ENCODE measurements at places on chromosomes 12 and 14. TPM values are rescaled to one million over a fixed set of nuclear protein-coding genes. Genes with fewer than 3 reads are reported as not detected.

DNA sequence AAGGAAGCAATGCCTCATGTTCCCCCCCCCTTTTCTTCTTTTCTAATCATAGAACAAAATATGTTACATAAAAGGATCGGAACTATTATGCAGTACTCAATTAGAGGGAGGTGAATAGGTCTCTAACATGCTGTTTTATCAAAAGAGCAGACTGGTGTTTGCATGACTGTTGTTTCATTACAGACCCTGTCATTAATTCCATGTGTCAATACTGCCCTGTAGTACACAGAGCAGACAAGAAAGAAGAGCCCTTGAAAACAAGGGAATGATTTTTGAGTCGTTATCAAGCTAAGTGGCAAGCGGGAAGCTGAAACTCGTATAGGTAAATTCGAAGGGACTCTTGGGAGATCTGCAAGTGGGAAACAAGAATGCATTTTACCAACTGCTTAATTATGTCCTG is 76.9 kb upstream of the TMEM263 start:
- DNase-seq = no peak

DNA sequence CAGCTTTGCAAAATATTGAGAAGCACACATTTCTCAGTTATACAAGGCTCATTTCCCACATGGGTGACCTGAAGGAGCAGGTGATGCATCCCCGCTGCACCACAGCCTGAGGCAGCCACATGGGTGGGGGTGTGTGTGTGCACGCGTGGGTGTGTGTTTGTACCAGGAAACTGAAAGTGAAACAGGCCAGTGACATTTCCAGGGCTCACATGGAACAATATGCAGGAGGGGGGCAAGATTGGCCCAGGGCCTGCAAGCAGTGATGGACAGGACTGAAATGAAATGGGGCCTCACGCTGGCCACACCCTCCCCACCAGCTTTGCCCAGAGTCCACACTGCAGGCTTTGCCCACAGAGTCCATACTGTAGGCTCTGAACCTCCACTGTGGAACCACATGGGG is 154.2 kb upstream of the PARP11 start:
- no peak for DNase-seq

GRCh38 chr14:78758333-78758732 is 588.2 kb downstream of the NRXN3 start:
- peak; percentile 59 for DNase-seq

- peak; percentile 73 for DNase-seq
These were observed 55.2 kb downstream of the SLC25A21 start for GRCh38 chr14:37116933-37117849.

- no peak for DNase-seq
These were observed 108.8 kb downstream of the RBM19 start for GRCh38 chr12:113857371-113857770.

DNA sequence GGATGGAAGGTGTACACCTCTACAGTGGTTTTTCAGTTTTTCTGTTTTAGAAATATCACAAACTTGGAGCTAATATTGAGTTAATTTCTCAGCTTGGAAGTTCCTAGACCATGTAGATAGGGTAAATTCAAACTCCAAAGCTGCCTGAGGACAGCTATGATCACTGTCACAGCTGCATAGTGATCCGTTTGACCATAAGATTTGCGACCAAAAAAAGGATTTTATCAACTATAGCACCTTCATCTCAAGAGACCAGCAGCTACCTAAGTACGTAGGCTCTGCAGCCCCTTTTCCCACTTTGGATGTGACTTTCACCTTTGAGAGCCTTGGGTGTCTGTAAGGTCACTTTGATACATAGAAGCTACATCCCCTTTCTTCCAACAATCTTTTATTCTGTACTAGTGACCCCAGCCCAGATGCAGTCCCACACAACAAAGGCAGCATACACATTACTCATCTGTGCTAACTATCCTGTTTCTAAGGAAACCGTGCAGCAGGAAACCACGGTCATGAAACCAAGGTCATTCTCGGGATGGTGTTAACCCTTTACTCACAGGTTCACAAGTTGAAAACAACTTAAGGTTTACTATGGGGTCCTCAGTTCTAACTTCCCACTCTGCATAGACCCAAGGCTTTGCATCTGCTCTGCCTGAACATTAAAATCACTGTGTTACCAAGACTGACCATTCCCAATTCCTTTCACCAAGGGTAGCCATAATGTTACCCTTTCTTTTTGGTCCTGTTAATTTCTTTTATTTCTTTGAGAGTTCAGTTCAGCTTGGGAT is 75.4 kb downstream of the IFT81 start:
- DNase-seq = peak; percentile 73

DNA sequence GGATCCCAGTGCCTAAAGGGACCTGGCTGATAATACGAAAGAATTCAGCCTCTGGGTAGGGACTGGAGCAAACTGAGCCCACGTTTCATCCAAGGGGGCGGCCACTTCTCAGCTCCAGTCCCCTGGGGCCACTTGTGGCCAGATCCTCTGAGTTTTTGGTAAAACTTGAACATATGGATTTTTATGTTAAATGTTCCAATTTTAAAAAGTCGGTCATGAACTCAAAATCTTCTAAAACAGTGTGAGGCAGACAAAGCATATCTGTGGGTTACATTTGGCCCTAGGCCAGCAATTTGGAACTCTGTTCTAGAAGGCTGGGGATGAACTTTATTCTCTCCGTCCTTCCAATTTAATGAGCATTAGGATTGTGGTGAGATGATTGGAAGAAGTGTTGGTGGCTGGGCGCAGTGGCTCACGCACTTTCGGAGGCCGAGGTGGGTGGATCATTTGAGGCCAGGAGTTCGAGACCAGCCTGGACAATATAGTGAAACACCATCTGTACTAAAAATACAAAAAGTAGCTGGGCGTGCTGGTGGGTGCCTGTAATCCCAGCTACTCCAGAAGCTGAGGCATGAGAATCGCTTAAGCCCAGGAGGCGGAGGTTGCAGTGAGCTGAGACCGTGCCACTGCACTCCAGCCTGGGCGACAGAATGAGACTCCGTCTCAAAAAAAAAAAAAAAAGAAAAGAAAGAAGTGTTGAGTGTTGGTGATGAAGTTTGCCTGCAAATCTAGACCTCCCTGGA is 3.0 kb upstream of the PPP1CC start:
- no peak for DNase-seq

- DNase-seq = no peak
These were observed 96.0 kb downstream of the RPAP3 start for GRCh38 chr12:47609806-47610205.

GRCh38 chr12:51326698-51327439 is 2.9 kb upstream of the BIN2 start:
- peak; percentile 79 for DNase-seq

- DNase-seq = no peak
These were observed 490.9 kb upstream of the MIS18BP1 start for GRCh38 chr14:45743884-45744283.

DNA sequence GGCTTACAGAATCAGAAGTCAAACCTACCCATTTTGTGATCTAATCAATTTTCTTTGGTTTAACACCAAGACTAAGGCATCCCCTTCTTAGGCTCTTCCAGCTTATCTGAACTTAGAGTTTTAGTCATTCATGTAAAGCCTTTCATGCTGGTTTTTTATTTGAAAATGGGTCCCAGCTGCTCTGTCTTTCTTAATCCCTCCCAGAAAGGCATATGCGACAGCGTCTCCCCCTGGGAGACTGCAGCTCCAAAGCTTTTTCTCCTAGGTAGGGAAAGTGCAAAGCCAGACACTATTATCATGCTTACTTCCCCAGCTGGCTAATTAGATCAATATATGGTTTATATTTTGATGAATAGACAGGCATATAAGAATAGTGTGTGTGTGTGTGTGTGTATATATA is 96.6 kb upstream of the E2F7 start:
- DNase-seq = no peak

DNA sequence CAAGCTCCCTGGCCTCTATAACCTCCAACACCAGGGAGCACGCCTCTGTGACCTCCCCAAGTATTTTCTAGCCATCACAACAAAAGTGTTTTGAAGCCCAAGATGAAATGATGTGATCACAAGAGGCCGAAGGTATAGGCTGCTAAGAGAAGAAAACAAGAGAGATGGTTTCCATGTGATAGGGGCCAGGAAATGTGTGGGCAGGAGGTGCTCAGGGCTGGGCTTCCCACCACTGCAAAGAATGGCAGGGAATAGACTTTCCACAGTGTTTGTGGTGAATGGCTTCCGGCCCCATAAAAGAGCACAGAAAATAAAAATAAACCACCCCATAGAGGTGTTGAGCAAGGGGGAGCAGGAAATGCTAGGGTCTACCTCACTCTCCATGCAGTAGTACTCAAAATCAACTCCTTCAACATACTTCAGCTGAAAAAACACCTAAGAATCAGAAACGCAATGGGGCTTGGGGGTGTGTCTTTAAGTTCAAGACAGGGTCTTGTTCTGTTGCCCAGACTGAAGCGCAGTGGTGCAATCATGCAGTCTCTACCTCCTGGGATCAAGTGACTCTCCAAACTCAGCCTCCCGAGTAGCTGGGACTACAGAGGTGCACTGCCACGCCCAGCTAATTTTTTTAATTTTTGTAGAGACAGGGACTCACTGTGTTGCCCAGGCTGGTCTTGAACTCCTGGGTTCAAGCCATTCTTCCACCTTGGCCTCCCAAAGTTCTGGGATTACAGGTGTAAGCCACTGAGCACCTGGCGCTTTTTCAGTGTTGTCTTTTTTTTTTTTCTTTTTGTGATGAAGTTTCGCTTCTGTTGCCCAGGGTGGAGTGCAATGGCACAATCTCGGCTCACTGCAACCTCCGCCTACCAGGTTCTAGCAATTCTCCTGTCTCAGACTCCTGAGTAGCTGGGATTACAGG is 27.1 kb downstream of the DAD1 start:
- DNase-seq = no peak

DNA sequence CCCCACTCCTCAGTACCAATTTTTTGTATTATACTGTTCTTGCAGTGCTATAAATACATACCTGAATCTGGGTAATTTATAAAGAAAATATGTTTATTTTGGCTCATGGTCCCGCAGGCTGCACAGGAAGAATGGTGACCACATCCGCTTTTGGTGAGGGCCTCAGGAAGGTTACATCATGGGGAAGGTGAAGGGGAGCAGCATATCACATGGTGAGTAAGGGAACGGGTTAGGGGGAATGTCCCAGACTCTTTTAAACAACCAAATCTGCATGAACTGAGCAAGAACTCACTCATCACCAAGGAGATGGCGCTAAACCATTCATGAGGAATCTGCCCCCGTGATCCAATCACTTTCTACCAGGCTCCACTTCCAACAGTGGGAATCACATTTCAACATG is 40.0 kb downstream of the OSBPL8 start:
- DNase-seq = no peak

DNA sequence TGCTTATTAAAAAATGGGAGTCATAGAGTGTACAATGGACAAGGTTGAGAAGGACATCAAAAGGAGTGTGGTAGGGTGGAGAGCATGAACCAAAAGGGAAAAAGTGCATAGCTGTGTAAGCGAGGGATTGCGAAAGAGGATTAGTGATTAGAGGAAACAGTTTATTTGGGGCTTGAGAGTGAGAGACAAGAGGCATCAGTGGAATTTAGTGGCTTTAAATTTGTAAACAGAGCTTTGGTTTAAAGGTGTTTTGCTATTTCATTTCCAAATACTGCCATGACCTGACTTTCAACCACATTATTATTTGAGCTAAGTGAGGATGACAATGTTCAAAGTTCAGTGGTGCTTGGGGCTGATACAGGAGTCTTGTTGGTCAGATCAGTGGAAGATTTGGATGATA is 53.4 kb downstream of the SLC16A7 start:
- DNase-seq = peak; percentile 14

DNA sequence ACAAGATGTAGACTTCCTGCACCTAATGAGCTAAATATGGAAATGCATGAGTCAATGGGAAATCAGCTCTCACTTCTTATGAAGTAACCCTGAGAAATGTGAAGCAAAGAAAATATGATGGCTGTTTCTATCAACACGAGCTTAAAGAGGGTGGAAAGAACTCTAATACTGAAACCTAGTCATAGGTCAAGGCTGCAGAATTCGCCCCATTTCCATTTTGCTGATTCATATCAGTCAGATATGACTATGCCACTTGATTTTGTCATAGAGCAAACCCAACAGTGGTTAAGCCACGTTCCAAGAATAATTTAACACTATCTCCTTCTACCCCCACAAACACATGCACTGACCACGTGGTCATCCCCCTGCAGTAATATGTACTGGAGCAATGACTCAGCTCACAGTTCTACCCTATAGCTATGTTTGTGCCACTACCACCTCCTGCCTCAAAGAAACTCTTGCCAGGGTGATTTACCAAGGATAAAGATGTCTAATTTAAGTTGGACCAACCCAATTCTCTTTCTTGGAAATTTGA is 157.5 kb downstream of the TMTC3 start:
- peak; percentile 98 for DNase-seq

DNA sequence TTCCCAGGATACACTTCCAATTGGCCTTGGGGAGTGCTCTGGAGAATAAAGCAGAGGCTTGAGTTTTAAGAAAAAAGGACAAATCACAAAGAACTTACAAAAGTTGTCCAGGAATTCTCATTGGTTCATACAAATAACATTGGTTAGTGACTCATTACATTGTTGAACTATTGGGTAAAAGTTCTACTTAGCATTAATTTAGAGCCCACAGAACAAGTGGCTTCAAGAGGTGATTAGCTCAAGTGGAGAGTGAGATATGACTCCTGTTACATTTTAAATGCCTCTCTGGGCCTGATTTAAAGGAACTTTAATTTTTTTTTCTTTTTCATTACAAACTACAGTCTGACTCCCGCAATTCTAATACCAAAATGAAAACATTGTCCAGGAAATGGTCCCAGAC is 72.9 kb downstream of the ASCL4 start:
- DNase-seq = peak; percentile 15

DNA sequence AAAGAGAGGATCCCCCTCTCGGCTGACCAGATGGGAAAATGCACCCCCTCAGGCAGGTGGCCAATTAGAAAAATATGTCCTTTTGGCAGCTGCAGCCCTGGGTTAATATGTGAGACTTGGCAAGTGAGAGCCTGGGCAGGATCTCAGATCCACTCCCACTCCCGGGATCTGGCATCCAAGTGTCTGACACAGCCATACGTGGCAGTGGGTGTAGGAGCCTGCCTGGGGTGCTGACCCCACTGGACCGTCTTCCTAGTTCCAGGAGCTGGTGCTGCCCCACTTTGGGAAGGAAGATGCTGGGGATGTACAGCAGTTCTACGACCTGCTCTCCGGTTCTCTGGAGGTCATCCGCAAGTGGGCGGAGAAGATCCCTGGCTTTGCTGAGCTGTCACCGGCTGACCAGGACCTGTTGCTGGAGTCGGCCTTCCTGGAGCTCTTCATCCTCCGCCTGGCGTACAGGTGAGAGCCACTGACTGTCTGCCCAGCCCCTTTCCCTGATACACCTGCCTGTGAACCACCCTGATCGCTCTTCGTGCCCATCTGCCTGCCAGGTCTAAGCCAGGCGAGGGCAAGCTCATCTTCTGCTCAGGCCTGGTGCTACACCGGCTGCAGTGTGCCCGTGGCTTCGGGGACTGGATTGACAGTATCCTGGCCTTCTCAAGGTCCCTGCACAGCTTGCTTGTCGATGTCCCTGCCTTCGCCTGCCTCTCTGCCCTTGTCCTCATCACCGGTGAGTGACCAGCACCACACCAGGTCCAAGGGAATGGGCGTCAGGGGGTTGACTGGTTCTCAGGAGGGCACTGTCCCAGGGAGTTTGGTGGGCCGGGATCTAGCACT is 5.8 kb downstream of the NR4A1 start:
- DNase-seq = peak; percentile 83

The KIF5A gene
- under 0.01 TPM for total RNA-seq

The RNF41 gene
- 125 TPM for total RNA-seq

The FSCB gene
- not detected for total RNA-seq

The IL22 gene
- total RNA-seq = not detected

The CDCA4 gene
- 27.5 TPM for total RNA-seq

The FOXN4 gene
- total RNA-seq = not detected

The TMEM117 gene
- 19.1 TPM for total RNA-seq
